NCI-H2227 treated with DMSO at 0.1 percent for 48 hours (cell line): ENCODE measurements at places on chromosomes 16 and 17.

DNA sequence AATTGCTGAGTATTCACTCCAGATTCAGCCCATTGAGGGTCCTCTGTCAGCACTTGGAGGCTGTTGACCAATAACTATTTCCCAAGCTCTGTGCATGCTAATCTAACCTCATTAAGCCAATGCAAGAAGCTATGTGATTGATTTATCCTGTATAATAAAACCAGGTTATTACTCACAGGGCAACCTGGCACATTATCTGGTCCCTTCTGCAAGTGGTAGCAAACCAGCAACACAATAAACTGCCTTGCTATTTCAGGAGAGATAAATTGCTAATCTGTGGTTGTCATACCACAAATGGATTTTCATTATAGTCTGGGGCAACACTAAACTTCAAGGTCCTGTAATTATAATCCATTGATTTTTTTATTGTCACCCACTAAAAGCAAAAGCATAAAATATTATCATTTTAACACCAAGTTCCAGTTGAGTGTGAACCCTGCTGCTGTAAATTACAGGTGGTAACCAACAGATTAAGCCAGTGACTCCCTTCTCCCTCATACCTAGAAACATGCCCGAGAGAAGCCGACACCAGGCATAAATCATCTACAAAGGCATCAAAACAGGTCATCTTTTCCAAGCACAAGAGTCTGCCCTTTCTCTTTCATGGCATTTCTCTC, 51.1 kb upstream of the SOX9 start:
- peak; percentile 97 for DNase-seq

GRCh38 chr16:4323845-4324488, 8.1 kb downstream of the GLIS2 start:
- DNase-seq: no peak

DNA sequence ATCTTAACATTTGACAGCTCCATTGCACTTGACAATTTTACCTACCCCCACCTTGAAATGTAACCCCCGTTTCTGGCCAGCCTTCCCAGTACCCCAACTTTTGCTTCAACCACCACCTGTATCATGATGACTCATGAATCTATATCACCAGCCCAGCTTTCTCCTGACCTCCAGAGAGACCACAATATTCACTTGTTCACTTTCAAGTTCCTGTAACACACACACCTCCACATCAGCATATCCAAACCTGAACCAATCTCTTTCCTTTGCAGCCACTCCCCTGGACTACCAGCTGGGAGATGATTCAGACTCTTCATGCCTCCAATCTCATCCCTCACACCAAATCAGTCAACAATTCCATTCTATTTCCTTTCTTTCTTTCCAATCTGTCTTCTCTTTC, 8.0 kb downstream of the SMG6 start:
- no peak for DNase-seq

DNA sequence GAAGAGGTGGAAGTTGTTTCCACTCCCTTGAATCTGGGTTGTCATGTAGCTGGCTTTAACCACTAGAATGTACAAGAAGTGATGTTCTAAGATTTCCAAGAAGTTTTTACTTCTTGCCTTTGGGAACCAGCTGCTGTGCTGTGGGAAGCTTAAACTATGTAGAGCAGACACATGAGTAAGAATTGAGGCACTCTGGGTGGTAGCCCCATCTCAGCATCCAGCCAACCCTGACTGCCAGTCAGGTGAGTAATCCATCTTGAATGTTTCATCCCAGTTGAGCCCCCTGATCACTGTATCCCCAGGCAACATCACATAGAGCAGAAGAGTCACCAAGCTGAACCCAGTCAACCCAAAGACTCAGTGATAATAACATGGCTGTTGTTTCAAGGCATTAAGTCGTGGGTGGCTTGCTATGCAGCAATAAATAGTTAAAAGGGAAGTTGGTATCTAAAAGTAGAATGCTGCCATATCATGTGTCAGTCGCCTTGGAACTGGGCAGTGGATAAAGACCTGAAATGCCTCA, 62.8 kb upstream of the GPR139 start:
- no peak for DNase-seq

GRCh38 chr16:22030087-22030812, 22.3 kb downstream of the MOSMO start:
- DNase-seq: no peak

GRCh38 chr16:67542464-67542863, 13.8 kb downstream of the RIPOR1 start:
- no peak for DNase-seq

DNA sequence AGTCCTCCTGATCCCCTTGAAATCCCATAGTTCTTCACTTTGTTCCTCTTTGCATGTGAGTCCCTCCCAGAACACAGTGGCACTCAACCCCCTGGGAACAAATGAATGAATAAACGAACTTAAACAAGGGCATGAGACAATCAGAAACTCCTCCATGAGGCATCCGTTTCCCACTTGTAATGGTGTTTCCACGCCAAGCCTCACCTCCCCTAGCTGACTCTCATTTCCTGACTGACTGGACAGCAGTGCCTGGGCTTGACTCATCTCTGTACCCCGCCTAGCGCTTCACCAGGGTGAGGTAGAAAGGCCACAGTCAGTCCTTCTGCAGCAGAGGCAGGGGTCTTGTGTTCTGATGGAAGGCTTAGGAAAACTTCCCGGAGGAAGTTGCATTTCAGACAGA, 14.2 kb downstream of the KIF1C start:
- no peak for DNase-seq

- no peak for DNase-seq
Measured at GRCh38 chr17:46991617-46992016, 12.6 kb upstream of the RPRML start.

DNA sequence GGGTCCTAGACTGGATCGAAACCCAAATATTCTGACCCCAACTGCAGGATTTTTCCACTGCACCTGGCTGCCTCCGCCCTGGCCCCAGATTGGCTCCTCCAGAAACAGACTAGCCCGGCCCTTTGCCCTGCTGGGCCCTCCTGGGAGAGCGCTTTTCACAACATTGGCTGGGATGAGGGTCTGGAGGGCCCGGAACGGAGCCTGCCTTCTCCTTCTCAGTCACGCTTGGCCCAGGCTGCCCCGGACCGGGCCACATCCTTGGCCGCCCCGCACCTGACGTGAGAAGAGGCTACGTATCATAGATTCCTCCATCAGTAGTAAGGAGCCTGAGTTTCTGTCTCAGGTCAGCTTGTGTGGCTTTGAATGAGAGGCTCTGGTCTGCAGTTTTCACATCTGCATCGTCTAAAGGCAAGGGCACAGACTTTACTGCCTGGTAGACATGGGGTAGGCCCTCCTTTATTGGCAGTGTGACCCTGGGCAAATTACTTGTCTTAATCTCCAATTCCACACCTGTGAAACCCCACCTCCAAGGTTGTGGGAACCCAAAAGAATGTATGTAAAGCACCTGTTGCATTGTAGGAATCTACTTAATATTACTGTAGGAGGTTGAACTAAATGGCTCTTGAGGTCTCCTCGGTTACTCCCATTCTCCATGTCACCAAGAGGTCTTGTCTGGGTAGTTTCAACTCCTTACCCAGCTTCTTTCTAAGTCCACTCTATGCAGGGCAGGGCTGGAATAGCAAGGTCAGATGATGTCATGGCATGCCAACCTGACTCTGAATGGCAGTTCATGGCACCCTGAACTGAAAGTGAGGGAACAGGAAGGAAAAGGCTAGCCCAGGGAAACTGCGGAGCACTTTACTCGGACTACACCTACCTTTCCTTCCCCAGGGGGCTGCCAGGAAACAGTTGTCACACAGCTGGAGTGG, 661 bp downstream of the LRRC3C start:
- no peak for DNase-seq

GRCh38 chr16:30934827-30935557, 11.6 kb downstream of the FBXL19 start:
- DNase-seq: peak; percentile 38

DNA sequence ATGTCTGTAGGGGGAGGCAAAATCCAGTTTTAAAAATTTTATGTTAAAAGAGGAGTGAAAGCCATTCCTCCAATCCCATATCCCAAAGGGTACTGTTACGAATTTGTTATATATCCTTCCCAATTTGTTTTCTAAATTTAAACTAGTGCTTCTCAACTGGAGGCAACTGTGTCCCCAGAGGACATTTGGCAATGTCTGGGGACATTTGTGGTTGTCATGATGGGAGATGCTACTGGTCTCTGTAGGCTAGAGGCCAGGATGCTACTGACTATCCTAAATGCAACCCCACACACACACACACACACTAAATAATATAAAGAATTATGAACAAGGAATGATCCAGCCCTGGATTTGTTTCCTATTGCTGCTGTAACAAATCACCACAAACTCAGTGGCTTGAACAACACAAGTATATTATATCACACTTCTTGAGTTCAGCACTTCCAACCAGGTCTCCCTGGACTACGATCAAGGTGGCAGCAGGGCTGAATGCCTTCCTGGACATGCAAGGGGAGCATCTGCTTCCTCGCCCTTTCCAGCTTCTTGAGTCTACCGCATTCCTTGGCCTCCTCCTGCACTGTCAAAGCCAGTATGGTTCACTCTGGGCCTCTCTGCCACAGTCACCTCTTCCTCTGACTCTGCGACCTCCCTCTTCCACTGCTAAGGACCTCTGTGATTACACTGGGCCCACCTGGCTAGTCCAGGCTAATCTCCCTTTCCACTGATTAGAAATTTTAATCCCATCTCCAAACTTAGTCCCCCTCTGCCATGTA, 30.1 kb downstream of the ARHGAP17 start:
- no peak for DNase-seq

GRCh38 chr16:20870122-20870820, 29.9 kb downstream of the DCUN1D3 start:
- DNase-seq: no peak
